ENCODE measurements at places on chromosomes 3 and 15.

- DNase-seq, result no peak
Observed at GRCh38 chr15:82951472-82952157, 905 bp downstream of the HOMER2 start.

- DNase-seq, result peak; percentile 72
Observed at GRCh38 chr3:149120051-149120972, 9.1 kb upstream of the HPS3 start.

DNA sequence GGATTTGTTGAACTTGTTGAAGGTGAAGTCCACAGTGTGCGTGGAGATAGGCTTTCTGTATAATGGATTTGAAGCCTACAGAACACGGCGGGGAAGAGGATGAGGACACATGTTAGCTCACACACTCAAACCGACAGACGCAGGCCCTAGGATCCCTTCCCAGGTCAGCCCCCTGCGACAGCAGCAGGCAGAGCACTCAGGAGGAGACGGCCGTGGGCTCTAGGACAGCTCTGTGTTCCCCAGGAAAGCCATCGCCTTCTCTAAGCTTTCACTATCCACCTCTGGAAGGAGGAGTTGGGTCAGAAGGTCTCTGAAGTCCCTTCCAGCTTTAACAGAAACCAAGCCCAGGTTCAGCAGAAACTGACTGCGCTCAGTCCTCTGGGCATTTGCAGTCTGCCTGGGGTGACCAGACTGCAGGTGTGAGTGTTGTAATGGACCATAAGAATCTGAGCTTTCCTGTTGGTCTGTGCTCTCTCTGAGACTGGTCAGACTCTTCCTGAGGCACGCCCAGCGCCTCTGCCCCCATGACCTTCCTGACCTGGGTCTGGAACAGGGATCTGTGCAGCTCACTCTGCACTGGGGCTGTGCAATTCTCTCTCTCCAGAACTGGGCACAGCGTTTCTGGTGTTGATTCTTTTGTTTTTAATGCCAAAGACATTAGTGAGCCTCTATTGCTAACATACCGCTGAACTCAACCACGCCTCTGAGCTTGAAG, 33.5 kb downstream of the UMPS start:
- no peak for DNase-seq

- DNase-seq, result peak; percentile 34
Observed at GRCh38 chr3:173395412-173396181, 1.9 kb upstream of the NLGN1 start.

- DNase-seq, result no peak
Observed at GRCh38 chr3:196140224-196140623, 58.3 kb upstream of the TFRC start.

DNA sequence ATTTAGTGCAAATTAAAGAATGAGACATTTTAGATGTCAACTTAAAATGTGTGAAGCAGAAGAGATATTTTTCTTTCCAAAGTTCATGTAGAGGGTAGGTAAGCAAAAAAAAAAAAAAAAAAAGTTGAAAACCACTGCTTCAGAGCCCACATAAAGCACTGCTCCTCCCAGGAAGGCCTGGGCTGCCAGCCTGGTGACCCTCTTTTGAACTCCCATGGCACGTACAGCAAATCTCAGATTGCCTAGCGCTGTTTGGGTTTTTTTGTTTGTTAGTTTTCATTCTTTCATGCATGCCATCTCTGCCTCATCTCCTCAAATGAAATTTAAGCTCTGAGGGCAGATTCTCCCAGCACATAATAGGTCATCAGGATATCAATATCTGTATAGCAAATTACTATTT, 120.1 kb downstream of the SRGAP3 start:
- DNase-seq, result no peak

GRCh38 chr3:82130046-82130445, 368.6 kb upstream of the GBE1 start:
- peak; percentile 1 for DNase-seq
